ENCODE measurements at places on chromosomes 12 and 14.

DNA sequence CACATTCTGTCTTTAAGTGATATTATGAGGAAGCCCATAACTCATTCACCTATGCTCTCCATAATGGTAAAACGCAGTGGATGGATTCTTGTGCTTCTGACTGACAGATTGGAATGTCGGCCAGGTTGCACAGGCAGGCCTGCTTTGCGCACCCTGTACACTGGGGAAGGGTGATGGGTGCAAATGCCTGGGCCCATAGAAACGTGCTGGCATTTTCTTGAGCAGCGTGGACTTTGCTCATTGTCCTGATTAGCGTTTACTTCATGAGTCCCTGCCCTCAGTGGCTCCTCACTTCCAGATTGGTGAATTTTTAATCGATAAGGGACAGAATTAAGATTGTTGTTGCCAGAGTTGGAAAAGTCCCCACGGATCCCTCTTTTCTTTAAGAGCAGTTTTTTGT lies 80.9 kb upstream of the TRAF3 start:
- DNase-seq = no peak

- DNase-seq = no peak
These were observed at the start of gene PTPRQ for GRCh38 chr12:80443974-80444666. TSS of gene PTPRQ (plus strand) at chr12:80444235. CDS start at chr12:80444346, 111 bp downstream.

GRCh38 chr14:28661171-28661772 lies 105.3 kb upstream of the FOXG1 start:
- no peak for DNase-seq

GRCh38 chr14:84006643-84007155 lies 1523.2 kb upstream of the FLRT2 start:
- no peak for DNase-seq

GRCh38 chr12:109920261-109920780 lies 20.2 kb downstream of the TCHP start:
- DNase-seq = no peak

DNA sequence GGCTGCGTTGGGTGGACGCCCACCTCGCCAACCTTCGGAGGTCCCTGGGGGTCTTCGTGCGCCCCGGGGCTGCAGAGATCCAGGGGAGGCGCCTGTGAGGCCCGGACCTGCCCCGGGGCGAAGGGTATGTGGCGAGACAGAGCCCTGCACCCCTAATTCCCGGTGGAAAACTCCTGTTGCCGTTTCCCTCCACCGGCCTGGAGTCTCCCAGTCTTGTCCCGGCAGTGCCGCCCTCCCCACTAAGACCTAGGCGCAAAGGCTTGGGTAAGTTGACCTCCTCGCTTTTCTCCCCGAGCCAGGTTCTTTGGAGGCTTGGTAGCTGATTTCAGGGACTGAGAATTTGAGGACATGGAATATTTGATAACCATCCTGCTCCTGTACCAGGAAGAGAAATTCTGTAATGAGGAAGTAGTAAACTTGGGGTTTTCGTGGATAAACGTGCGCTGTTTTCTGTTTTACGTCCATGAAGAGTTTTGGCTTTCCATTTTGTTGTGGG lies 530 bp downstream of the APAF1 start:
- no peak for DNase-seq

DNA sequence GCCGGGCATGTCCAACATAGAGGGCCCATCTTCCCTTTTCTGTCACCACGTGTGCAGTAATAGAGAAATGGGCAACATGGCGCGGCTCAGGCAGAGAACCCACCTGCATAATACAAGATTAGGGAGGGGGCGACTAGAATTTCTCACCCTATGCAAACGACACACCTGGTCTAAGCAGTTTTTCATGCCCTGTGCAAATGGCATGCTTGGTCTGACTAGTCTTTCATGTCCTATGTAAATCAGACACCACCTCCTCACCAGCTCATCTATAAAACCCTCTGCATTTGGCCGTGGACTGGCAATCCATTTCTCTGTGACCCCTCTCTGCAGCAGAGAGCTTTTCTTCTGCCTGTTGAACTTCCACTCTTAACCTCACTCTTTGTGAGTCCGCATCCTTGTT lies 180.2 kb upstream of the PZP start:
- DNase-seq = no peak

- peak; percentile 52 for DNase-seq
These were observed 499 bp downstream of the DGLUCY start for GRCh38 chr14:91114079-91115065.

GRCh38 chr12:89279499-89279898 lies 72.8 kb downstream of the DUSP6 start:
- DNase-seq = no peak

All from stimulated activated CD4-positive, alpha-beta T cell treated with anti-CD3 and anti-CD28 coated beads, Interleukin-1b, Interleukin-23, amount 100 ng/mL, for 24 hours (primary cell).